ENCODE measurements at places on chromosomes 6 and 20.

DNA sequence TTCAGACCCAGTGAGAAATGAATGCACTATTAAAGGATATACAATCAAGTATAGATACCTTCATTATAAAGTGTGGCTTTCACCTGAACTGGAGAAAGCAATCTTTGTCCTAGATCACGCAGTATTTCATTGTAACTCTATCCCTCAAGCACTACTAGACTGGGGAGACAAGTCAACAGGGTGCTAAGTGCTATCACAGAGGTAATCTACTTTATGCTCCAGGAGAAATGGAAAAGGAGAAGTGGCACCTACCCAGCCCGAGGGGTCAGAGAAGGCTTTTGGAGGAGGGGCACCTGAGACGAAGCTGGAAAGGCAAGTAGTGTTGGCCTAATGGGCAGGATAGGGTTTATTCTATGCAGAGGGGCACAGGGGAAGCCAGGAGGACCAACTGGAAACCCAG lies 17.1 kb downstream of the ZHX3 start:
- no peak for DNase-seq

- DNase-seq, result no peak
Observed at GRCh38 chr6:4844108-4844507, 67.9 kb downstream of the CDYL start.

GRCh38 chr6:20341564-20341963 lies 60.1 kb upstream of the E2F3 start:
- no peak for DNase-seq

GRCh38 chr20:40866056-40866455 lies 162.6 kb upstream of the TOP1 start:
- DNase-seq, result no peak

- peak; percentile 76 for DNase-seq
Observed at GRCh38 chr6:28673787-28674671, 148.3 kb downstream of the GPX5 start.

- DNase-seq, result peak; percentile 54
Observed at GRCh38 chr6:82875573-82876185, 190.0 kb downstream of the UBE3D start.

DNA sequence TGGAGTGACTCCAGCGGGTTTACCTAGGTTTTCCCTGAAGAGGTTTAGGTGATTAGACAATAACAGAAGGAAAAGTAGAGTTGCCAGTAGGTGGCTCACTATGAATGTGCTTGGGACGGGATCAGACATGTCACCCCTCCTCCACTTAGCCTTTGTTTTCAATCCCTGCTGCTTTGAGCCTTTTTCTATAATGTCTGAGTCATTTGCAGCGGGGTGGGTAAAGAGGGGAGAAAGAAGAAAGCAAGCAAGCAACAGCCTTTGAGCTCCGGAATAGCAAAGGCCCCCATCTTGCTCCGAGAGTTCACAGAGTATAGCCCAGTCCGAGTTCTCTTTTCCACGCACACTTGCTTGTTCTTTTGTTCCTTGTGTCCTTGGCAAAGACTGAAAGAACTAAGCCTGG lies 129.1 kb downstream of the PACRG start:
- DNase-seq, result peak; percentile 89

DNA sequence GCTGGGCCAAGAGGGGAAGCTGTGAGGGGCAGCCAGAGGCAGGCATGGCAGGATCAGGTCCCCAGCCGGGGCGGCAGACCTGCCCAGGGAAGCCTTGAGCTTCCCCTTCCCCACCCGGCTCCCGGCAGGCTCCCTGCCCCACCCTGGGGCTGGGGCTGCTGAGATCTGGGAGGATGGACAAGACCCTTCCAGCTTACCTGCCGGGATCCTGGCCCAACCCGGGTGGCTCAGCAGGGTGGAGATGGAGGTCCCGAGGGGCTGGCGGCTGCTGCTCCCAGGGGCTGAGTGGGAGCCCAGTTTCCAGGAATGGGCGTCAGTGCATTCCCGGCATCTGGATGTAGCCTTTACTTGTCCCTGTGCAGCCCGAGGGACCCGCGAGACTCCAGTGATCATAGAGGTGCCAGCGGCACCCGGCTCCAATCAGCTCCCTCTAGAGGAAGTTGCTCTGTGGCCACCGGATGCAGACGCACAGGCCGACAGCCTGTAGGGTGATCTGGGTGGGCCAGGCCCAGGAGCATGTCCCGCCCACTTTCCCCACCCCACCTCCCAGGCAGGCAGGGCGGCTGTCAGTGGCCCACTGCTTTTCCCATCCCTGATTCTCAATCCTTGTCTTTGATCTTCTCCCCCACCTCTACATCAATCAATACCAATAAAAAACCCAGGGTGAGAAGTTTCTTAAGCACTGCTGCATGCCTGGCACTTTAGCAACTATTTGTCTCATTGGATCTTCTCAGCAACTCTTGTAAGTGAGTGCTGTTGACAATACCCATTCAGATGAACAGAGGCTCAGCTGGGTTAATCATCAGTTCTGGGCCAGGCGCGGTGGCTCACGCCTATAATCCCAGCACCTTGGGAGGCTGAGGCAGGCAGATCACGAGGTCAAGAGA lies at the start of gene BAK1:
Gene BAK1 (minus strand): TSS at position 449 of the 887 bp plus-strand sequence. CDS start 2,672 bp downstream, outside the sequence.
- DNase-seq, result peak; percentile 92

DNA sequence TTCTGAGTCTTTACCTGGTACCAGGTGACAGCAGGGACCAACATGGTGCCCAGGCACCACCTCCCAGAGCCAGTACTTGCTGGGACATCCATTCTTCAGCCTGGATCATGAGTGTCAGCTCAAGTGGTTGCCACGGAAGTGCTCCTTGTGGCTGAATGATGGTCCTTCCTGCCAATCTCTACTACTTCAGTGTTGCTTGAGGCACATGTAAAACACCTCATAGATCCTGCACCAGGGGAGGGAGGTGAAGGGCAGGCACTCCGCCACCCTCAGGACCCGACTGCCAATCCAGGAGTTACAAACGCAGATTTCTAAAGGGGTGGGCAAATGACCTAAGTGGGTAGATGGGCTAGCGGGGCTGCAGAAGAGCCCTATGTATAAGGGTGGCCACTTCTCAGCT lies 226.0 kb downstream of the PREX1 start:
- DNase-seq, result no peak

GRCh38 chr6:18495236-18495635 lies 108.1 kb downstream of the RNF144B start:
- DNase-seq, result no peak

DNA sequence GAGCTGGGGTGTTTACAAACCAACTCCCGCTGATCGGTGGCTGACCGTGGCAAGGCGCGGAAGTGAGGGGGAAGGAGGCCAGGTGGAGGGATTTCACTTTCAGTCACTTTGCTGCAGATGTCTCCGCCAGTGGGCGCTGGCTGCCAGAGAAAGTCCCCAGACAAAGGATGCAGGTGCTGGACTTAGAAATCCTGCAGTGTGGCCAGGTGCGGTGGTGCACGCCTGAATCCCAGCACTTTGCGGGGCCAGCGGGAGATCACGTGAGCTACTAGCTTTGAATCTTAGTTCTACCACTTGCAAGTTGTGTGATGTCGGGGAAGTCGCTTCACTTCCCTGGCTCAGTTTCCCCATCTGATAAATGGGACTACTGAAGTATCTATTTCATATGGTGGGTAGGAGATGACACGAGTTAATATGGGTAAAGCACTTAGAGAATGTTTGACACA lies 180.4 kb downstream of the ZNF217 start:
- peak; percentile 31 for DNase-seq

- peak; percentile 81 for DNase-seq
Observed at GRCh38 chr6:116536216-116536621, 9.3 kb downstream of the TRAPPC3L start.

DNA sequence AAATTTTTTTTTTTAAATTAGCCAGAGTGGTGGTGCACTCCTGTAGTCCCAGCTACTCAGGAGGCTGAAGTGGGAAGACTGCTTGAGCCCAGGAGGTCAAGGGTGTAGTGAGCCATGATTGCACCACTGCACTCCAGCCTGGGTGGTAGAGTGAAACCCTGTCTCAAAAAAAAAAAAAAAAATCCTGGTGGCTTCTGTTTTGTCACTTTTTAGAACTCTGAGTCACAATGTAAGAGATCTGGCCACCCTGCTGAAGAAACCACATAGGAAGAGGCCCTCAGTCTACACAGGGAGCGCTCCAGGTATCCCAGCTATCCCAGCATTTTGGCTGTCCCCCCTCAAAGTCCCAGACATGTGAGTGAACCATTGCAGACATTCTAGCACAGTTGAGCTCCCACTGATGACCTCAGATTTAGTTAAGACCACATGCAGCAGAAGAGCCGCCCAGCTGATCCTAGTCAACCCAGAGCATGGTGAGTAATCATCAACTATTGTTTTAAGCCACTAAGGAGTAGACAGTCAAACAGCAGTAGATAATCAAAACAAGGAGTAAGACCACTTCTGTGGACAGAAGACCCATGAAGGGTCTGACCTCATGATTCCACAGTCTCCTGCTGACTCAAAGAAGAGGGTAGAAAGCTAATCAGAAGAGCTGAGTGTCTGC lies 12.7 kb upstream of the ARFGEF2 start:
- DNase-seq, result no peak

- no peak for DNase-seq
Observed at GRCh38 chr20:49671433-49671832, 42.2 kb downstream of the B4GALT5 start.

- DNase-seq, result no peak
Observed at GRCh38 chr6:170208182-170208601, 82.7 kb downstream of the DLL1 start.

DNA sequence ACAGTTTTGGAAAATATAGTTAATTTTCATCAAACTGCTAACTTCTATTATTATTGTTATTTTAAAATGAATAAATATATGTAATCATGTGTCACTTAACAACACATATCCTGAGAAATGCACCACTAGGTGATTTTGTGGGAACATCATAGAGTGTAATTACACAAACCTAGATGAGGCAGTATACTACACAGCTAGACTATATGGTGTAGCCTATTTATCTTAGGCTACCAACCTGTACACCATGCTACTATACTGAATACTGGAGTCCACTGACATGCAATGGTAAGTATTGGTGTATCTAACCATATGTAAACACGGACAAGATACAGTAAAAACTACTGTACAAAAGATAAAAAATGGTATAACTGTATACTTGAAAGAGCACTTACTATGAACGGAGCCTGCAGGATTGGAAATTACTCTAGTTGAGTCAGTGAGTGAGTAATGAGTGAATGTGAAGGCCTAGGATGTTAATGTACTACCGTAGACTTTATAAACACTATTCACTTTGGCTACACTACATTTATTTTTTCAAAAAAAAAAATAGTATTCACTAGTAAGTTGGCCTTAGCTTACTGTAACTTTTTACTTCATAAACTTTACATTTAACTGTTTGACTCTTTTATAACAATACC lies 72.4 kb downstream of the ASCC3 start:
- peak; percentile 38 for DNase-seq

- DNase-seq, result no peak
Observed at GRCh38 chr6:137181891-137182653, 8.6 kb upstream of the IL22RA2 start.

- peak; percentile 58 for DNase-seq
Observed at GRCh38 chr20:38126146-38126921, 38.7 kb downstream of the TGM2 start.

- DNase-seq, result no peak
Observed at GRCh38 chr6:170032706-170033309, 258.1 kb downstream of the DLL1 start.

Measured in choroid plexus epithelial cell (primary cell).